ENCODE measurements at places on chromosomes 3 and 15.

DNA sequence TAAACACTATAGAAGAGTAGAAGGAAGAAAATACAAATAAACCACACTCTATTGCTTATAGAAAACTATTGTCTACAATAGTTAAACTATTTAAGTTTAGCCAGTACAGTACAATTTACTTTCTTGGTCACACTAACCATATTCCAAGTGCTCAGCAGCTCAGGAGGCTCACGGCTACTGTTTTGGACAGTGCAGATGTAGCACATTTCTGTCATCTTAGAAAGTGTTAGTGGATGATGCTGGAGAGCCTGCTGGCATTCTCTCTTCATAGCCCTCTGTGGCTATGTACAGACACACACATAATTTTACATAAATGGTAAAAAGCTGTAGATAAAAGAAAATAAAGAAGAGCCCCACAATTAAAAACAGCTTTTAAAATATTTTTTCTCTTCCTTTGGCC lies 23.8 kb downstream of the NUDT16 start:
- DNase-seq: no peak

DNA sequence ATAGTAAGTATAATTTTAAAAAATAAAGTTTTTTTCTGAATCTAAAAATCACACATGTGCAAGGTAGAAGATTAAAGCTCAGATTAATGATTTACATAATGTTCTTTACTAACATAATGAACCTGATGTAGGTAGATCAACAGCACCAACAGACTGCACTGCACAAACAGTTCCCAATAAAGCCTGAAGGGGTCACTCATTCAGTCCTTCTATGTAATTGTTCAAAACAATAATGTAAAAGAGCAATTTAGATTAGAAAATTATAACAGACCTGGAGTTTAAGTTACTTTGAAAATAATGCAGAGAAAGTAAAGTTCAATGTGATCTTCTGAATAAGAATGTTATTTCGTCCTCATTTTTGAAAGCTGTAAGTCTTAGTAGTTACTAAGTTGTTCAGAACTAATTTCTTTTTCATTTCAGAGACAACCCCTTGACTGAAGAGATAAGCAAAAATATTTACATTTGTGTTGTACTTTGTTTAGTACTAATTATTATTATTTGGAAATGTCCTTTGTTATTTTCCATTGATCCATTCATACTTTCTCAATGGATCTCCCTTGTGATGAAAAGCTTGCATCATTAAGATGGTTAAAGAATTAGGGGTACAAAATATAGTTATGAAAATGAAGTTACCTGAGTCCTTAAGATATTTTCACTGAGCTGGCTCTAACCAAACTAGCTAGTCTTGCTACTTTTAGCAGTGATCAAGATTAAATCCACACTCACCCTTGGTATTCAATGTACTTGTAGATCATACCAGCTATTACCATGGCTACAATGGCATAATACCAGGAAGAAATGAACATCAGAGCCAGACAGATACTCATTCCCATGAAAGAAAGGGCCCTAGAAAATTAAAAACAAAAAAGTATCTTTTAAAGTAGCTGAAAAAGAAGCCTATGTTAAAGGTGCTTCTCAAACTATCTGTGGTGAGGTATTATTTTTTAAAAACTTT lies 16.8 kb downstream of the EMC4 start:
- DNase-seq: peak; percentile 67

- no peak for DNase-seq
Observed at GRCh38 chr3:187325632-187326031, 34.1 kb upstream of the MASP1 start.

GRCh38 chr3:29186982-29187725 lies 93.7 kb upstream of the RBMS3 start:
- peak; percentile 94 for DNase-seq

- no peak for DNase-seq
Observed at GRCh38 chr3:175489406-175489805, 630.3 kb downstream of the NAALADL2 start.

DNA sequence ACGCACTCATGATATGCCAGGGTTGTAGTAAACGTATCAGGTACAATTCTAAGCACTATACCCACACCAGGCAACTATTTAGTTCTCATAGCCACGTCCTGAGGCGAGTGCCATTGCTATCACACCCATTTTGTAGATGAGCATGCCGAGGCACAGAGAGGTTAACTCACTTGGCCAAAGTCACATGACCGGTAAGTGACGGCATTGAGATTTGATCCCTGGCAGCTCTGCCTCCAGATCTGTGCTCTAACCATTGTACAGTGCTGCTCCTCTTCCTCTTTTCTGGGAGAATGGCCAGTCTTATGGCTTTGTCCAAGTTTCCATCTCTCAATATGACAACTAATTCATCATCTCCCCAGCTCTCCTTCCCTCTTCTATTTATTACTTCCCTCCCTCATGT lies 18.9 kb upstream of the ATP2B2 start:
- DNase-seq: no peak

DNA sequence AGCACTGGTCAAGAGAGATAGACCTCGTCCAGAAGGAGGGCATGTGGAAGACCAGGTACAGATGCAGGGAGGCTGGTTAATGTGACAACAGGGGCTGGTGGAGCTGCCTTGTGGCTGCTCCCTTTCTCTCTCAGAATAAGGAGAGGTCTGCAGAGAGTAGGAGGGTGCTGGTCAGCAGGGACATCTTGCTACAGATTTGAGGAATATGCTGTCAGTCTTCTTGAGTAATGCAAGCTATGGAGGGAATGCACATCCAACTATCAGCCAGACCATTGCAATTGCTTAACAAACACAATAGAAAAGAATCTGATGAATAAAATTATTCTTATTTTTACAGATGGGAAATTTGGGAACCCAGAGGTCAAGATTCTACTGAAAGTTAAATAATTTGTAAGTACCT lies 20.3 kb upstream of the SIAH2 start:
- peak; percentile 44 for DNase-seq

GRCh38 chr15:35309886-35310285 lies 224.8 kb upstream of the NANOGP8 start:
- DNase-seq: no peak

DNA sequence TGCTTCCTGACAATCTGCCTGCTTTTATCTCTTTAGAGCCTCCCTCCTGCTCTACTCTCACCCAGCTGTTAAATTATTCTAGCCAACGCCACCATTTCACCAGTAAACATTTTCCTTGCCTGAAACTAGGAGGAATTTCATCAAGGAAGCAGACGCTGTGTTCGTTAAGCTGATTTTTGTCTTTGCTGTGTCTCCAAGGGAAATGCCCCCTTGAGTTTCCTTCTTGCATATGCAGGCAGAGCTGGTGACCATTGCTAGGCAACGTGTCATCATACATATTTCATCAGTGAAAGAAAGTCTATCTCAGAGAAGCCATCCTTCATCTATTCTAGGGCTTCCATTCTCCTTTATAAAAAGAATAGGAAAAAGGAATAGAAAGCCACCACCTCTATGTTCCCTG lies 87.0 kb upstream of the ST8SIA2 start:
- no peak for DNase-seq

- DNase-seq: peak; percentile 79
Observed at GRCh38 chr3:43855674-43856299, 165.0 kb downstream of the ABHD5 start.

DNA sequence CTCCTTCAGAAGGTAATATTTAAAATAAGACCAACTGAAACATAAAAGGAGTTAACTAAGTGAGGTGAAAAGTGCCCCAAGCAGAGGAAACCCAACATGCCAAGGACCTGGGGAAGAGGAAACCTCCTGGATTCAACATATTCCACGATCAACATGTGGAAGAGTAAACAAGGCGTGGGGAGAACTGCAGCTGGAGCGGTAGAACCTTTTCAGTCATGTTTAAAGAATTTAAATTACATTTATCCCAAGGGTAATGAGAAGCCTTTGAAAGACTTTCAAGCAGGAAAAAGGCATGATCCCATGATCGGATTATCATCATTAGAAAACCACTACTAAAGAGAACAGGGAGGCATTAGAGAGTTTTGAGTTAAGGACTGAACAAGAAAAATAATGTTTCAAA lies 330.7 kb downstream of the FHIT start:
- no peak for DNase-seq

DNA sequence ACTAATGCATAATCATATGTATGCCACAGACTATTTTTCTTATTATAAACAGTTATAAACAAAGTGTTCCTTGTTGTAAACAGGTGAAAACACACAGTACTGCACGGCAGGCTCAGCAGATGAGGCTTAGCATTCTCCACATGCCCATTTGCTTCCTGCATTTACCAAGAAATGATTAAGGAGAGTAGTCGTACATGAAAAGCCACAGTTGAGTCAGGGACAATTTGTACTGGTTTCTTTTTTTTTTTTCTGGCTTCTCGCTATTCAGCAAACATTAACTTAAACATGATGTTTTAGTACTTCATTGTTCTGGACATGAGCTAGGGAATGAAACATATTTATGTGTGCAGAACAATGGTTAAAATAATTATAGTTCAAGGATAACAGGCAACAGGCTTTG lies 63.4 kb downstream of the GHSR start:
- DNase-seq: no peak

GRCh38 chr15:63835211-63835568 lies 1.4 kb upstream of the HERC1 start:
- no peak for DNase-seq

DNA sequence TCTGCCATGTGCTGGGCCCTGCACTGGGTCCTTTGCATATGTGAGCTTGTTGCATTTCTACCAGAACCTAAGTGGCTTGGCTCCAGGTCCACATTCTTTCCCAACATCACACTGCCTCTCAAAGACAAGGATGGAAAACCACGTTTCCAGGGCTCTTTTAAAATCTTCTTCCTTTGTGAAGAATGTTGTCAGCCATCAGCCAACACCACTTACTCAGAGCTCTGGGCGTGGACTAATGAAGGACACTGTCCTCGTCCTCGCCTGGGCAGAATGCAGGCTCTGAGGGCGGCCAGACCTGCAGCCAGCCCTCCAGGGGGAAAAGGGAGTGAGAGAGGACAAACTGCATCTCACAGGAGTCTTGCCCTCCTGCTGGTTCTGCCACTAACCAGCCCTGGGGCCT lies 49.7 kb downstream of the MAGEF1 start:
- no peak for DNase-seq

- DNase-seq: no peak
Observed at GRCh38 chr3:66172394-66172793, 48.4 kb upstream of the SLC25A26 start.

- no peak for DNase-seq
Observed at GRCh38 chr3:146517684-146518435, 26.5 kb downstream of the PLSCR1 start.

- no peak for DNase-seq
Observed at GRCh38 chr3:151538456-151539393, 77.9 kb upstream of the IGSF10 start.

DNA sequence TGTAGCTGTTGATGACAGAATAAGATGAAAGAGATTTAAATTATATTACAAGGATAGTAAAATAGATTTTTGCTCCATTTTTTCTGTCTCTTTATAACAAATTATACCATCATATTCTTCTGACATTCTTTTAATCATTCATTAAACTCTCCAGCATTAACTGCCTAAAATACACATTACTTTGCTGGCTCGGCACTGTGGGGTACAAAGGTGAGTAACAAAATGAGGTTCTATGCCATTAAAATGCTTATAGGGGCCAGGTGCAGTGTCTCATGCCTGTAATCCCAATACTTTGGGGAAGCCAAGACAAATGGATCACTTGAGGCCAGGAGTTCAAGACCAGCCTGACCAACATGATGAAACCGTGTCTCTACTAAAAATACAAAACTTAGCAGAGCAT lies 81.5 kb downstream of the ULK4 start:
- no peak for DNase-seq

- no peak for DNase-seq
Observed at GRCh38 chr3:167787440-167787839, 51.9 kb downstream of the SERPINI1 start.

- no peak for DNase-seq
Observed at GRCh38 chr15:96323319-96324145, 7.0 kb upstream of the NR2F2 start.

DNA sequence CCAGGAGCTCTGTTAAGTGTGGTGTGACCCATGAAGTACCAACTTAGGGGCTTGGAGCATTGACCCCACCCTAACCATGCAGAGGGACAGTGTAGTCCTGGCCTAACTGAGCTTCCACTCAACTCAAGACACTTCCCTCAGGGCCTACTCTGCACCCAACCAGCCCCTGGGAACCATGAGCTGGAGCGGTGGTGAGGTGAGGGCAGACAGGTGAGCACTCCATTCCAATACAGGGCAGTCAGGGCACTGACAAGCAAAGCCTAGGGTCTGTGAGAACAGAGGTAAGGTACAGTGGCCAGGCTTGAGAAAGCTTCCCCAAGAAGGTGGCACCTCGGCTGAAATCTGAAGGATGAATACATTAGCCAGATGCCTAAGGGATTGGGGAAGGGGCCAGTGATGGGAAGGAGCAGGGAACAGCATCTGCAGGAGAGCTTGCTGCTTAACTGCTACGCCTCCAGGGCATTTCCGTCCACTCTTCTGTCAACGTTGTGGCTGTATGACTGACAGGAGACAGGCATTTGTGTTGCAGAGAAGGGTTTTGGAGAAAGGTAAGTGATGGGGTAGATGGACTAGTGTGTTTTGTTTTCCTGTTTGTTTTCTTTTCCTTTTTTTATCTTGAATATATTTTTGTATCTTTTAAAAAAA lies 243.5 kb upstream of the TRIM42 start:
- DNase-seq: no peak

DNA sequence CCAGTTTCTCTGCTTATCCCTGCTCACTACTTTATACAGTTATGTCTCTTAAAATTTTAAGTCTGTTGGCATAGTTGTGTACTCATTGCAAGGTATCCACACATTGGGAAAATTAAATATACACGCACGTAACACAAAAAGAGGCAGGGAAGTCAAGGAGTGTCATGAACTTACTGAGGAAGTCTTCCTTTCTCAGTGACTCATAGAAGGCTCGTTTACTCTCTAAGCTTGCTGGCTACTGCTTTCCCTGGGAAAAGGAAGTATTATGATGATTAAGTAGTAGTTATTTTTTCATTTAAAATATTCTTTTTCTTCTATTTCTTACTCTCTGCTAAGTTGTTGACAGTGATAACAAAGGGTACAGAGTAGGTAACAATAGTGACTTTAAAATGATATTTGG lies 287.3 kb downstream of the UBE2E2 start:
- peak; percentile 82 for DNase-seq

DNA sequence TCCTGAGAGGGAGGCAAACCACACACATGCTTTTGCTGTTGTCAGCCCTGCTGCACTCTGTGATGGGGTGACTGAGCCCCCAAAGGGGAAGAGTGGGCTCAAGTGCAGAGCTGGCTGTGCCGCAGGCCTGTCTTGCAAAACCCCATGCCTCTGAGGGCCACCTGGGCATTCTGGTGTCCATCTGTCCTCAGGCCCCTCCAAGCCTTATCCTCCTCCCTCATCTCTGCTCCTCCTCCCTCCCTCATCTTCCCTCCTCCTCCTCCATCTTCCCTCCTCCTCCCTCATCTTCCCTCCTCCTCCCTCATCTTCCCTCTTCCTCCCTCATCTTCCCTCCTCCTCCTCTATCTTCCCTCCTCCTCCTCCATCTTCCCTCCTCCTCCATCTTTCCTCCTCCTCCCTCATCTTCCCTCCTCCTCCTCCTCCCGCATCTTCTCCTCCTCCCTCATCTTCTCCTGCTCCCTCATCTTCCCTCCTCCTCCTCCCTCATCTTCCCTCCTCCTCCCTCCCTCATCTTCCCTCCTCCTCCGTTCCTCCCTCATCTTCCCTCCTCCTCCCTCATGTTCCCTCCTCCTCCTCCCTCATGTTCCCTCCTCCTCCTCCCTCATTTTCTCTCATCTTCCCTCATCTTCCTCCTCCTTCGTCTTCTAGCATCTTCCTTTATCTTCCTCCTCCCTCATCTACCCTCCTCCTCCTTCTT lies 40.6 kb downstream of the CHDH start:
- no peak for DNase-seq

Data from cardiac fibroblast (primary cell).